NCI-H2107 (cell line): ENCODE measurements at places on chromosomes 16 and 17.

- DNase-seq: no peak
Observed at GRCh38 chr17:47095268-47095667, 93.8 kb downstream of the CDC27 start.

- DNase-seq: no peak
Observed at GRCh38 chr16:72464597-72465368, 292.8 kb upstream of the PMFBP1 start.

DNA sequence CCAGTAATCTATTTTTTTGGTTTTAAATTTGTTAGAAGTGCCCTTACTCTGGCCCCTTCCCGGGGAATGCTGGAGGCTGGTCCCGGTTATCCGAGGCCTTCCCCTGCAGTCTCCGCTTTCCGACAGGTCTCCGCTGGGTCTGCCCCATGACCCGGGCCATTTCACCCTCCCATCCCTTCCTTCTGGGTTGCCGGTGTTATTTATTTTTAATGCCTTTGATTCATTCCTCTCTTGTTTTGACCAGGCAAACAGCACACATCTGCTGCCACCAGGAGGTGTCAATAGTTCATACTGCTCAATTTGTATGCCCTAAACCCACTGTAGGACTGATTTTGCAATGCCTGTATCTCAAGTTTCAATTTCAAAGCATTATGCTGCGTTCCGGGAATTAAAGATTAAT lies 113.2 kb upstream of the IRX5 start:
- no peak for DNase-seq

- no peak for DNase-seq
Observed at GRCh38 chr16:35562471-35562870, 2103.1 kb downstream of the TP53TG3F start.
